Effector memory CD4-positive, alpha-beta T cell (primary cell): ENCODE measurements at places on chromosomes 6 and 20.

DNA sequence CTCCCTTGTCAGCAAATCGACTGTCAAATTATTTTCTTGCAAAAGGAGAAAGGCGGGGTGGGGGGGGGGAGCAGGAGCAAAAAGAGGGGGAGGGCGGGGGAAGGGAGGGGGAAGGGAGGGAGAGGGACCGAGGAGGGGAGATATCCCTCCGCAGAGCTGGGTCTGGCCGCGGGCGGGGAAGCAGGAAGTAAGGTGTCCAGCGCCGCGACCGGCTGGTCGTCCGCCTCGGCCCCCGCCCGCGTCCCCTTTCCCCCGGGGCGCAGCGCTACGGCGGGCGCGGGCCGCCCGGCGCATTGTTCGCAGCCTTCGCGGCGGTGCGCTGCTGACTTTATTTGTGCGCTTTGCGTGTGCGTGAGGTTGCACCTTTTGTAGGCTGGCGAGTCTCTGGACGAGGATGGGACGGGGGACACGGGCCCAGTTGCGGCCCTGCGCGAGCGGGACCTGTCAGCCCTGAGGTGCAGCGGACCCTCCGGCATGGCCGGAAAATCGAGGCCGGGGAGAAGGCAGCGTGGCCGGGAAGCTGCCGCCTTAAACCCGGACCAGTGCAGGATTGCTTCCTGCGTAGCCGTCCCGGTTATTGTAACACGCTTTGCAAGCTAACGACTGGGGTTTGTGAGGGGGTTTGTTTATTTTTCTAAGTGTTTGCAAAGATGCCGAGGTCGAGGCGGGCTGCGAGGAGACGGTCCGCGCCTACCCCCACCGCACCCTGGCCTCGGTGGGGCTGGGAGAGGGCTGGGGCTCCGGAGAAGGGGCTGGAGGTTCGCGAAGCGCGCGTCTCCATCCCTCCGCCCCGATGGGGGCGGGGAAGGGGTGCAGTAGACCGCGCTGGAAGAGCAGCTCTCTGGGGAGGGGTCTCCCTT is 675 bp upstream of the TRERF1 start:
- DNase-seq, result no peak

GRCh38 chr6:67666177-67666964 is 968.7 kb upstream of the ADGRB3 start:
- no peak for DNase-seq

GRCh38 chr20:41163821-41164220 is 26.5 kb downstream of the PLCG1 start:
- DNase-seq, result no peak

GRCh38 chr6:136144251-136145023 is 105.7 kb downstream of the MTFR2 start:
- DNase-seq, result no peak

GRCh38 chr6:133487174-133487573 is 246.0 kb downstream of the EYA4 start:
- no peak for DNase-seq

DNA sequence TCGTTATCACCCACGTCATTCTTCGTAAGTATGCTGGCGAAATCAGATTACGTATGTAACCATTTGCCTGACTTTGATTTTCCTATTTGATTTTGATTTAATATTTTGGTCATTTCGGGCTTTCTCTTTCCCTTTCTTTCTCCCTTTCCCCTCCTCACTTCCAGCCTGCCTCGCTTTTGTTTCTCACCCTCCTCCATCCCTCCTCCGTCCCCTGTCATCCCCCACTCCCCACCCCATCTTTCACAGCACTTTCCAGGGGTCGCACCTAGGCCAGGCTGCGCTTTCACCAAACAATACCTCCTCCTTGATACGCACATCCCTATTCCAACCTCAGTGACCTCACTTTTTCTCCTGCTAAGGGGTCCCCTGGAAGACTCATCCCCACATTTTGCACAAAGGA is 194.6 kb upstream of the SNX9 start:
- DNase-seq, result no peak

DNA sequence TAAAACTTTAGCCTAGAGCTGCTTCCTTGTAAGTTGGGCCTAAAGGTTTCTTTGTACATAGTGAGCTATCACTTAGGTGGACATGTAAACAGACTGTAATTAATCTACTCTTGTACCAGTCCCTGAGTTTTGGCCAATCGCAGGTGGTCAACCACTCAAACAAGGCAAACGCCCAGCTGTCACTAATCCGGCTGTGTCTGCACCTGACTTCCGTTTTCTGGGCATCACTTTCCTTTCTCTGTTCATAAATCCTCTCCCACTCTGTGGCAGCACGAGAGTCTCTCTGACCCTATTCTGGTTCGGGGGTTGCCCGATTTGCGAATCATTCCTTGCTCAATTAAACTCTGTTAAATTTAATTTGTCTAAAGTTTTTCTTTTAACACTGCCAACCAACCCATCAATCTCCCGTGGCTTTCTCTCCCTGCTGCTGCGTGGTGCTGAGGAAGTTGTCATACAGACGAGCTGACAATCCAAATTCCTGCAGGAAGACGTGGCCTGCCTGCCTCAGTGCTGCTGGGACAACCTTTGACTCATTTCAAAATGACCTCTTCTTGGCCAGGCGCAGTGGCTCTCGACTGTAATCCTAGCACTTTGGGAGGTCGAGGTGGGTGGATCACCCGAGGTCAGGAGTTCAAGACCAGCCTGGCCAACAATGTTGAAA is 206.3 kb downstream of the QKI start:
- DNase-seq, result no peak

DNA sequence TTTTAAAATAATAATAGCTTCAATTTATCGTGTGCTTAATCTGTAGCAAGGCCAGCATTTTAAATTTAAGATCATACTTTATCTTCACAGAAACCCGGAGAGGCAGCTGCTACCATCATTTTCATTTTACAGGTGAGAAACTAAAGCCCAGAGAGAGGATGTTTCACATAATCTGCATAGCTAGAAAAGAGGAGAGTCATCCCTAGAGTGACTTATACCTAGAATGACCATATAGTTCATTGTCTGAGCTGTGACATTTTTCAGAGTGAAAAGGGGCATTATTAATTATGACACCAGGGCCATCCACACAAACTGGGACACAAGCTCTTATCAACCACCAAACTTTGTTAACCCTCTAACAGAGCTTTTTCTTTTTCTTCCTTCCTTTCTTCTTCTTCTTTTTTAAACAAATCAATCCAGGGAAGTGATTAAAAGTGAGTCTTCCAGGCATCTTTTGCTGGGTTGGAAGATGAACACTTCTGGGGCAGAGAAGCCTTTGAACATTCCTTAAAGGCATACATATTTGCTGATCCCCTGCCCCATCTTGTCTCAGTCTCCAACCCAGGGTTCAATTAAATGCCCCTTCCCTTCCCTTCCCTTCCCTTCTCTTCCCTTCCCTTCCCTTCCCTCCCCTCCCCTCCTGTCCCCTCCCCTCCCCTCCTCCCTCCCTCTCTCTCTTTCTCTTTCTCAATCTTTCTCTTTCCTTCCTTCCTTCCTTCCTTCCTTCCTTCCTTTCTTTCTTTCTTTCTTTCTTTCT is 272.5 kb upstream of the JAG1 start:
- no peak for DNase-seq

- DNase-seq, result no peak
These were observed at the start of gene CCHCR1 for GRCh38 chr6:31157513-31158139. Gene CCHCR1 (minus strand): TSS chr6:31157802. CDS start chr6:31157600, 202 bp downstream.

DNA sequence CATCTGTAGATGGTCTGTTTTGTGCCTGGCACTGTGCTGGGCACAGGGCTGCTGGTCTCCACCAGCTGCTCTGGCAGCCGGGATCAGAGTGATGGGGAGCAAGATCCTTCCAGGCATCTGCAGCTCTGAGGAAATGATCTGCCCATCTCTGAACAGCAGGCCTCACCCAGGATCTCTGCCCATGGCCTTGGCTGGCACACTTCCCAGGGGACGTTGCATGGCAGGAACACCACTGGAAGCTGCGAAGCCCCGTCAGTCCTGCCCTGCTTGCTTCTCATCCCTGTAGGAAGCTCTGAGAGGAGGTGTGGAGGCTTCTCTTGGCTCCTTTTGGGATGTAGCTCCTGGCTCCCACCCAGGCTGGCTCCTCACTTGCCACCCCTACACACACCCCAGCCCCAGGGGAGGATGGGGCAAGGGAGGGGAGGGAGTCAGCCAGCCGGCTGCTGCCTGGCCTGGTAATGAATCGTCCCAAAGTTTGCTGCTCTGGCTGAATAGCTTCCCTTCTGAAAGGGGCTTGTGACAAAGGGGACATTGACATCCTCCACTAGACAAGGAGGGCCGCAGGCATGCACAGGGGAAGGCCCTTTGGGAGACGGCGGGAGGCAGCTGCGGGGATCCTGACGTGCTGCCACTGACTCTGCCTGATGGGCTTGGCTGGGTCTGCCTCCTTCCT is 108.9 kb downstream of the VEGFA start:
- DNase-seq, result no peak

GRCh38 chr6:79646006-79646405 is 14.9 kb downstream of the SH3BGRL2 start:
- no peak for DNase-seq

DNA sequence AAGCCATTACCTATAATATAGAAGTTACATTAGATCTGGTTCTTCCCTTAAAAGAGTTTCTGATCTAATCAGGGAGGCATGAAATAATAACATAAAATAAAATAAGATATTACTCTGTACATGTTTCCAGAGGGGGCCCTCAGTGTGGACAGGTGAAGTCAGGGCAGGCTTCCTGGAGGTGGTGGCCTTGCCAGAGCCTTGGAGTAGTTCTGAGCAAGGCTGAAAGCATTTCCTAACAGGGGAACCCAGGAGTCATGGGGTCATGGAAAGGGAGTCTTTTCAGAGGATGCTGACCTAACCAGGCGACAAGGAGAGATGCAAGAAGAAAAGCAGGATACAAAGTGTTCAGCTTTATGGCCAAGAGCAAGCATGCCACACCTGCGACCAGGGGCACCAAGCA is 471.3 kb upstream of the AGPAT4 start:
- no peak for DNase-seq

DNA sequence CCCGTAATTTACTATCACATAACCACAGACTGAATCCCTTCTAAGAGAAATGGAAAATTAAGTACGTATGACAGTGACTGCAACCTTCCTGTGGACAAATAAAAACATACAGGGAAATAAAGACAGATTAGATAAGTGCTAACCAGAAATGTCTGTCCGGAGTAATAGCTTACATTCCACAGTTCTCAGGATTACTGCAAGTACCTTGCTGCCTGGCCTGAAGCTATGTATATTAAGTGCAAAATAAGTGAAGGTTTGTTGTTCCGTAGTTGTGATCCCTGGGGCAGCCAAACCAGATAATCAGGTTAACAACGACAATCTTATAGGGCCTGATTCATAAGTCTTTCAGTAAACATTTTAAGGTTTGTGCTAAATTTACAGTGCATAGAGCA is 2.8 kb downstream of the NEDD9 start:
- DNase-seq, result no peak

DNA sequence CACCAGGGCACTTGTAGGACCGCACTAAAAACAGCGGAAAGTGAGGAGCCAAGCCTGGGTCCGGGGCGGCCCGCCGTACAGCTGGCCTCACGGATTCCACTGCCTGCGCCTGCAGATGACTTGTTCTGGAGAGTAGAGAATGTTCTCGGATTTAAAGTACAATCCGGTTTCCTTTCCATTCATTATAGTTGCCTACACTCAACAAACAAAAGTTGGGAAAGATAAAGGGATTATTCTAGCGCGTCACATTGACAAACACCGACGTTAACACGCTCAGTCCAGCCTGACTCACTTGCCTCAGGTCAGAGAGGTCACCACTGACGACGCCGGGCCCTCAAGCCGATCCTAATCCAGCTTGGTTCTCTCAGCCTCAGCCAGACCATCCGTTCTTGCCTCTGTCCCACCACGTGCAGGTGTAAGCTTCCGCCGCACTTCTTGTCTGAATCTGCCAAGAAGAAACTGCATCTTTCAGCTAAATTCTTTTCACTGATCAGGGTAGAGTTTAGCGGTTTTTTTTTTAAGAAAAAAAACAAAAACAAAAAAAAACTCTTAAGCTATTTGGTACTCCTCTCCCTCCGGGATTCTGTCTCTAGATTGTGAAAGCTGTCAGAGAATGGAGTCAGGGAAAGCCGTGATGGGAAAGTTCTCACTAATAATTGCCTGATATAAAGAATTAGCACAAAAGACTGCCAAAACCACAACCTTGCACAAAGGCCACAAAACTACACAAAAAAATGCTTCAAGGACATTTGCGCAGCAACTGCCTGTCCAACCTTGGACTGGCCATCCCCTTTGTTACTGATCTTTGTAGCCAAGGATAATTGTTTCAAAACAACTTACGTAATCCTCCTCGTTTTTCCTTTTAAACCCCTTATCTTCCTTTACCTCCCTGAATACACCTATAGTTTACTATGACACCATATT is 1.1 kb upstream of the PHF10 start:
- no peak for DNase-seq

DNA sequence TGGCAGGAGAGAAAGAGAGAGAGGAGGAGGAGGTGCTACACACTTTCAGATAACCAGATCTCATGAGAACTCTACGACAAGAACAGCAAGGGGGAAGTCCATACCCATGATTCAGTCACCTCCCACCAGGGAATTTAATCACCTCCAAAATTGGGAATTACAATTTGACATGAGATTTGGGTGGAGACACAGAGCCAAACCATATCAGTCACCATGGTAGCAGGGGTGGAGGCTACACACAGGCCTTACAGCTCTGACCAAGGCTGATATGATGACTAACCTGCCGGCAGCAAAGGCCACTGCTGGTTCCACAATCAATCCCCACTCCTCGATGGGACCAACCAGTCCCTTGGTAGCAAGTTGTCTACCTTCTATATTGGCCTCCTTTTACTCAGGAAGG is 13.6 kb upstream of the RBM24 start:
- no peak for DNase-seq

GRCh38 chr6:159984268-159984786 is 15.4 kb downstream of the IGF2R start:
- no peak for DNase-seq

DNA sequence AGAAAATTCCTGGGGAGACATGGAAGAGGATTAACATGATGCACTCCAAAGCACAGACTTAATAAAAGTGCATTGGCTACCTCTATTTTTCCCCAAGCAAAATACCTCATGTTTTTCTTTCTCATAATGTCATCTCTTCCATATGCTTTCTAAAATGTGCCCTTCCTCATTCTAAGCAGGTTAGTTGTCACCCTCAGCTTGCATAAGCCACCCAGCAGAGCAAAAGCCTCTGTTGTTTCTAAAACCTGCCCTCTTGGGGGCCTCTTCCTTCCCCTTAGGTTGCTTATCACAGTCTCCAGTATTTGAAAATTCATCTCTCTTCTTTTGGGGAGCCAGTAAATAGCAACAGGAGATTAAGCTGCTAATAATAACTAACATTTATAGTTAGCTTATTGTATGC is 183.6 kb upstream of the FLRT3 start:
- no peak for DNase-seq

GRCh38 chr6:73586416-73586974 is 65.7 kb upstream of the EEF1A1 start:
- DNase-seq, result no peak
